ENCODE measurements at places on chromosomes 4 and X. TPM values are rescaled to one million over a fixed set of nuclear protein-coding genes. Genes with fewer than 3 reads are reported as not detected.

- no peak for DNase-seq
These were observed 7.9 kb upstream of the AMBN start for GRCh38 chr4:70583952-70584834.

GRCh38 chr4:133190098-133190497 is 41.0 kb downstream of the PCDH10 start:
- DNase-seq: no peak

DNA sequence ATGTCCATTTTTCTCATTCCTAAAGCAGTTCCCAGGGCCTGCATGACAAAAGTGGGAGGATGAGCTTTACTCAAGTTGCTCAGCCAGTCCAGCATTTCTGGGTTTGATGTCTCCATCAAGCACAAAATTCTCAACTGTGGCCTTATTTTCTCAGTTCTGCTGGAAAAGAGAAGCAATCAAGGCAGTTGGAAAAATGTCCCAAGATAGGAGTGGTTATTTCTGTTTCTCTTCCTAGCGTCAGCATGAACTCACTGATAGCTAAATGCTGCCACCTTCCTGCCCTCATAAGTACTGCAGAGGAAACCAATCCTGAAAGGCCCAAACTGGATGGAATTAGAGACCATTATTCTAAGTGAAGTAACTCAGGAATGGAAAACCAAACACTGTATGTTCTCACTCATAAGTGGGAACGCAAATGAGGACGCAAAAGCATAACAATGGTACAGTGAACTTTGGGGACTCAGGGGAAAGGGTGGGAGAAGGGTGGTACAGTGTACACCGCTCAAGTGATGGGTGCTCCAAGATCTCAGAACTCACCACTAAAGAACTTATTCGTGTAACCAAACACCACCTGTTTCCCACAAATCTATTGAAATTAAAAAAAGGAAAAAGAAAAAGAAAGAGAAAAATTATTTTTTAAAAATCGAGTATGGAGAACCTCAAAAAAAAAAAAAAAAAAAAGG is 29.6 kb downstream of the ADH7 start:
- peak; percentile 69 for DNase-seq

DNA sequence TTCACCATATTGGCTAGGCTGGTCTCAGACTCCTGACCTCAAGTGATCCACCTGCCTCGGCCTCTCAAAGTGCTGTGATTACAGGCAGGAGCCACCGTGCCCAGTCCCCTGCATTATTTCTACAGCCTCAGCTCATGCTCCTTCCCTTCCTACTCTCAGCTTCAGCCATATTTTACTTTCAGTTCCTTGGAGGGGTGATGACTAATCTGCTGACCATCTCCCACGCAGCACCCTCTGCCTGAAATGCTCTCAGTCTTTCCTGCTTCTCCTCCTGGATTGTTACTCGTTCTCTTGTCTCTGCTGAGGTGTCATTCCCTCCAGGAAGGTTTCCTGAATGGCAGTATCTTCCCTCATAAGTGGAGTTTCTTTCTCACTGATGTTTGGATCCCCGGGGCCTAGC is 63.3 kb downstream of the MOSPD2 start:
- DNase-seq: no peak

- DNase-seq: no peak
These were observed 937.9 kb downstream of the CCSER1 start for GRCh38 chr4:91065117-91065516.

GRCh38 chr4:40471923-40472322 is 136.8 kb downstream of the CHRNA9 start:
- DNase-seq: no peak

- peak; percentile 32 for DNase-seq
These were observed 27.3 kb downstream of the NELFA start for GRCh38 chr4:1981251-1982058.

DNA sequence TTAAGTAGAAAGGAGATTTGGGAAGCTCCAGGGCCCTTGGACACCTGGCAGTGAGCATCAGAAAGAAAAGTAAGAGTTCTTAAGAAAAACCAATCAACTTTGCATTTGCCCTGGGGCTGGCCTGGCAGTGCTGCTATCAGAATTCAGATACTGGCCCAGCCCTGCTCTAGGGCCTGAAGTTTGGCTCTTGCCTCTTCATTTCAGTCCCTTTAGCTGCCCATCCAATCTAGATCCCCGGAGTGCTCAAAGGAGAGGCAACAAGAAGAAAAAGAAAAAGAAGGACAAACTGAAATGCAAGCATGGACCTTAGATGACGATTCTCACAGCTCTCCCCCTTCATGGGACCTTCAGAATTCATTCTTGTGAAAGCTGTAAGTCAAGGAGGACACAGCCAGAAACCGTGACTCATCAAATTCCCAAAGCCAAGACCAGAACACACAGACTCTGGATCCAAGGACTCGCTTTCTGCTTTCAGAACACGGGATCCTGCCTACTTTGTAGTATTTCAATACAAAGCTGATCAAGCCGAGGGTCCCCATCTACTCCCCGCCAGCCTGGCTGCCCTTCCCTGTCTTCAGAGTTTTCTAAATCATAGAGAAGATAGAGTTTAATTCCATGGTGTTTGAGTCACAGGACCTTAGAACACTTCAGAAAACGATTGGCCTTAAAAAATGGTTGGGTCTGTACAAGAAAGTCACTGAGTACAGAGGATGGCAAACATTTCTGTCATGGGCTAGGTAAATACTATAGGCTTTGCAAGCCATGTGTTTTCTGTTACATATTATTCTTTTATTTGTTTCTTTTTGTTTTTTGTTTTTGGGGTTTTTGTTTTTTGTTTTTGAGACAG is 103.7 kb downstream of the RBM47 start:
- no peak for DNase-seq

DNA sequence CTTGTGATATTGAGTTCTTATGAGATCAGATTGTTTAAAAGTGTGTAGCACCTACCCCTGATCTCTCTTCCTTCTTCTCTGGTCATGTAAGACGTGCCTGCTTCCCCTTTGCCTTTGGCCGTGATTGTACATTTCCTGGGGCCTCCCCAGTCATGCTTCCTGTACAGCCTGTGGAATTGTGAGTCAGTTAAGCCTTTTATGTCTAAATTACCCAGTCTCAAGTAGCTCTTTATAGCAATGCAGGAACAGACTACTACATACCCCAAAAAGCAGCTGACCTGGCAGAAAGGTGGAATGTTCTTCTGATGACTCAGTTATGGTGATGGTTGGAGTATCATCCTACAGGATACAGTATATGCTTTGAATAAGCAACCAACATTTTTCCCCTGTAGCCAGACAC is 11.4 kb upstream of the MCUB start:
- DNase-seq: peak; percentile 56

- no peak for DNase-seq
These were observed 117.2 kb upstream of the MED14 start for GRCh38 chrX:40852586-40852985.

GRCh38 chrX:17535229-17535628 is 160.2 kb downstream of the NHS start:
- peak; percentile 62 for DNase-seq

DNA sequence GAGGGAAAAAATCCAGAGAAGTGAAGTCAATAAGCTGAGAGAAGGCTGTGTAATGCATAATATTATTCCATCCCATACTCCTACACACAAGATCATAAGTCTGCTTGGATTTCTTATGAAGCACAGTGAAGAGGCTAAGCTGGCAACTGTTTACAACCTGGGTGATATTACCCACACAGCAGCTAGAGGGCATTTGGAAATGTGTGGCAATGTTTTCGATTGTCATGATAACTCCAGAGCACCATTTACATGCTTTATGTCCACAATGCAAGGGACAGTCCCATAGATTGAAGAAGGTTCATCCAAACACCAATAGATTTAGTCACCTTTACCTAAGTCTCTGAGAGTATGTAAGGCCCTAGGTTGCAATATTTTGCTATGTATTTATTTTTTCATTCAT is 412.2 kb downstream of the PPP3CA start:
- peak; percentile 1 for DNase-seq

- DNase-seq: no peak
These were observed 146.5 kb downstream of the NDST3 start for GRCh38 chr4:118180776-118181175.

- DNase-seq: no peak
These were observed 10.9 kb downstream of the SHROOM3 start for GRCh38 chr4:76445911-76446310.

DNA sequence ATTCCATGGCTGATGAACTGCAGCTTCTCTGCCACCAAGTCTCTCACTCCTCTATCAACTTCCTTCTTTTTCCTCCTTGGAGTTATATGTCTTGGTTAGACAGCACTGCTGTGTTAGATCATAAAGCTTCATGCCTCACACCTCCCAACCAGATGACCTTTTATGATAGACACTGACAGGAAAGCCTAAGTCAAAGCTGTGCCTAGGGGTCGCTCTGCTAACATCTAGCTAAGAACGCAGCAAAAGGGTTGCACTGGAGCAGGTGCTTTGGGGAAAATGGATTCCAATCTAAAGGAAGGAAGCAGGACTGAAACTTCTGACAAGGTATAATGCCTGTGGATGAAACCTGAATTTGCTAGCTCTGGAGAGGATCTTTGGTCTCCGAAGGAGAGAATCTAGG is 509.7 kb downstream of the SMARCA1 start:
- DNase-seq: no peak

- no peak for DNase-seq
These were observed 230.1 kb upstream of the FAT4 start for GRCh38 chr4:125084608-125085007.

GRCh38 chr4:87856816-87857215 is 24.0 kb downstream of the MEPE start:
- DNase-seq: no peak

DNA sequence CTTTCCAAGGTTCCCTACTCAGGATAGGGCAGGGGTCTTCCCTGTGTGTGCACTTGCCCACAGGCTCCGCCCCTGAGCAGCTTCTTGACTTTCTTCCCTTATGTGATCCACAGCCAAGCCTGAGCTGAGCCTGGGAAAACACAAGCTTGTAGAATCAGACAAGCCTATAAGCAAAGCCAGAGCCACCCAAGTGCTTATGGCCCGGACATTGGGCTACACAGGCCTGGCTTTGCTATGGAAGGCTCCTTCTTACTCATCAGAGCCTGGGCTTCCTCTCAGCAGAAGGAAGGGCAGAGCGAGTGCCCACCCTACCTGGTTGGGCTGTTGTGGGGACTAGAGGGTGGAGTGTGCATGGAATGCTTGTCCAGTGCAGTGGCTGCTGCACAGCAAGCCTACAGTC is 1.3 kb upstream of the TNIP2 start:
- no peak for DNase-seq

GRCh38 chr4:36082817-36083216 is 161.5 kb downstream of the ARAP2 start:
- DNase-seq: no peak

The SLC9A7 gene
- 17.0 TPM for total RNA-seq

The TMPRSS11F gene
- total RNA-seq: not detected

The KCNE5 gene
- total RNA-seq: 0.34 TPM

The SLC9B1 gene
- total RNA-seq: 1.9 TPM

The ZCCHC18 gene
- 2.6 TPM for total RNA-seq

The PHEX gene
- total RNA-seq: 25.2 TPM

The SLC10A6 gene
- total RNA-seq: not detected

The DCTD gene
- 131 TPM for total RNA-seq

The SPANXN3 gene
- not detected for total RNA-seq

The ZAR1 gene
- total RNA-seq: not detected

The FGF13 gene
- total RNA-seq: not detected

The PLP1 gene
- total RNA-seq: not detected

The IL15 gene
- total RNA-seq: 0.65 TPM

The LEF1 gene
- 178 TPM for total RNA-seq

The LRBA gene
- 52.5 TPM for total RNA-seq

The USP17L26 gene
- not detected for total RNA-seq

The SAGE1 gene
- total RNA-seq: not detected

The UBA6 gene
- total RNA-seq: 87.5 TPM

The HSD17B10 gene
- total RNA-seq: 97.6 TPM

The SPON2 gene
- 10.5 TPM for total RNA-seq

Measured in activated CD8-positive, alpha-beta T cell treated with anti-CD3 and anti-CD28 coated beads for 36 hours (primary cell).